ENCODE measurements at places on chromosomes 13 and 19. TPM values are rescaled to one million over a fixed set of nuclear protein-coding genes. Genes with fewer than 3 reads are reported as not detected.

Gene GJB6
- total RNA-seq = 32.6 TPM

Gene SH2D3A
- 88.5 TPM for total RNA-seq

Gene SLC25A42
- 1.3 TPM for total RNA-seq

Gene DPF1
- 0.13 TPM for total RNA-seq

Gene NFIX
- total RNA-seq = 5.8 TPM

Gene C2CD4C
- 0.26 TPM for total RNA-seq

Gene ZNF837
- total RNA-seq = 2.6 TPM

Gene CGB5
- 0.26 TPM for total RNA-seq

Gene ZNF729
- not detected for total RNA-seq

Gene PCCA
- total RNA-seq = 27.1 TPM

Gene ADGRE3
- not detected for total RNA-seq

Gene PRR20B
- not detected for total RNA-seq

Gene KPTN
- total RNA-seq = 2.1 TPM

Data from bronchial epithelial cell (primary cell).